ENCODE measurements at places on chromosomes 12 and 14.

GRCh38 chr14:93535537-93535936 is 104.8 kb downstream of the UNC79 start:
- DNase-seq = no peak

GRCh38 chr12:64585104-64585503 is 25.2 kb upstream of the RASSF3 start:
- DNase-seq = no peak

DNA sequence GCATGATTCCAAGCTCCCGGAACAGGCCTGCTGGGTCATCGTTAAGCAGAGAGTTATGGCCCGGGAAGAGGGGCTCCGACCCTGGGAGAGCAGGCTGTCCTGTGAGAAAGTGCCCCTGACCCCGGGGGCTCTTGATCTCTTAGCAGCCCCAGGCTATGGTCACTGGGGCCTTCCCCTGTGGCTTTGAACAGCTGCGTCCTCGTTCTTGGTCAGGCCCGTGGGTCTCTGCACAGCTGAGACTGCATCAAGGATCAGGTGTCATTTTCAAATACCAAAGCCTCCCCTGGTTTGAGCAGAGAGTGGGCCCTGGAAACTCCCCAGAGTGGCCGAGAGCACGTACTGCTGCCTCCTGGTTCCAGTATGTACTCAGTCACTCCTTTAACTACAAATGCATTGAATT is 114.8 kb downstream of the ESRRB start:
- no peak for DNase-seq

GRCh38 chr14:100649173-100649519 is 61.9 kb upstream of the BEGAIN start:
- no peak for DNase-seq

- DNase-seq = no peak
Observed at GRCh38 chr12:114220311-114220710, 185.6 kb downstream of the TBX5 start.

DNA sequence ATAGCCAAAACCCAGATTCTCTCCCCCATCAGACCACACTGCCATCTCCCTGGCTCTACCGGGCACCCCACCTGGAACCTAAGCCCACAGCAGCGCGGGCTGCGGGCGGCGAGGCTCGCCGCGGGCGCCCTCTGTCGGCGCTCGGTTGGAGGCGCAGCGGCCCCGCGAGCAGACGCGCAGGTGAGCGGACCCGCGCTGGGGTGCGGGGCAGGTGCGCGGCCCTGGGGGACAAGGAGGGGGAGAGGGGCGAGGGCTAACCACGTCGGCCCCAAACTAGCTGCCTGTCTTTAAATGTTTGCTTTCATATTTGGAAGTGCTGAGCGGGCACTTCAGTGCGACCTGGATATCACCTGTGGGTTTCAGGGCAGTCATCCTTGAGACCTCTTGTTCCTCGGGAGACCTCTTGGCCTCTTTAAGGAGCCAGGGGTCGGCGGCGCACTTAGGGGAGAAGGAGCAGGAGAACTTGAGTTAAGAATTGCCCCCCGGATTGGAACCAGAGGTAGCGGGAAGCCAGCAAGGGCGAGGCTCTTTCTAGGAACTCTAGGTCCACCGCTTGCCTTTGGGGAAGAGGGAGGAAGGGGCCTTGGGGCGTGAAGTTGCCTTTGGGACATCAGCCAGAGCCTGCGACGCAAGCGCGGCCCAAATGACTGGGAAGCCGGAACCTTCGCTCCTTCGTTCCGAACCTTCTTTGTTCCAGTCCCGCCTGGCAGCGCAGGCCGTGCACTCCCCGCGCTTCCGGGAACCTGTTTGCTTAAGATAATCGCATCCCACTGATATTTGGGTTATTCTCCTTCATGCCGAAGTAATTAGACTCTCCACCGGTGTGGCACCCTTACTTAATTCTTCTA is 78.7 kb downstream of the NEDD1 start:
- no peak for DNase-seq

All from GOT3 (cell line).